ENCODE measurements at places on chromosomes 2 and 18.
A peak's percentile ranks its signal among the peaks of the same experiment; 100 is the strongest.

GRCh38 chr2:219658196-219658846 lies 30.9 kb downstream of the SLC4A3 start:
- DNase-seq = no peak

DNA sequence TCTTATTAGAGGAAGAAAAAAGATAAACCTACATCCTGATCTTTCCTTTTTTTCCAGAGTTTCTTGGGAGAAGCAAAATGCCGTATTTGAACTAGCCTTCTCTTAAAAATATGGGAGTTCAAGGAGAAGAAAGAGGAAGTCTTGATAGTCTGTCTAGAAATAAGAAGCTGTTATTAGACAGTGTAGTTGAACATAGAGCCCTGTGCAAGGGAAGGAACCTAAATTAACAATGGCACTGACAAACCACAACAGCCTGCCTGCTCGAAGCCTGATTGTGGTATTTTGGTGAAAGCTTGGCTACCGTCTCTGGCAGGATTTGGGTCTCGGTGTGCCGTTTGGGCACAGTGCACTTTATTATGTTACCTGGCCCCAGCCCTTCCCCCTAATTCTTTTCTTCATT lies 17.1 kb downstream of the SMARCAL1 start:
- DNase-seq = no peak

DNA sequence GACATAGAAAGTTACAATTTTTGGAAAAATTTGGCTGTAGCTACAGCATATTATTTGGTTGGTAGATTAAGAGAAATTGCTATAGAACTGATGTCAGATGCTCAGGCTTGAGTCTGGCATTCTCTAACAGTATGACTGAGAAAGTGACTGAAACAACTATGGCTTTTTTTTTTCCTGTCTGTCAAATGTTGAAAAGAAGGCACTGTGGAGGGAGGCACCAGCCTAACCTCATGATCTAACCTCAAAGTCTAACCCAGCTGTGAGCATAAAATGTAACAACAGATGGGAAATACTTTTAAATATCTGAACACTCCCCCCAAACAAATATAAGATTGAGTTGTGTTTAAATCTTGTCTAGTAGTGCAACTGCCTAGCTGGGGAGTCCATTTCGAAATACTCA lies 629.1 kb downstream of the LRP1B start:
- DNase-seq = no peak

GRCh38 chr18:75477900-75478299 lies 50.4 kb upstream of the SMIM21 start:
- no peak for DNase-seq

GRCh38 chr2:217941886-217942728 lies 60.7 kb downstream of the TNS1 start:
- DNase-seq = no peak

GRCh38 chr2:226977775-226978190 lies 141.9 kb downstream of the RHBDD1 start:
- no peak for DNase-seq

DNA sequence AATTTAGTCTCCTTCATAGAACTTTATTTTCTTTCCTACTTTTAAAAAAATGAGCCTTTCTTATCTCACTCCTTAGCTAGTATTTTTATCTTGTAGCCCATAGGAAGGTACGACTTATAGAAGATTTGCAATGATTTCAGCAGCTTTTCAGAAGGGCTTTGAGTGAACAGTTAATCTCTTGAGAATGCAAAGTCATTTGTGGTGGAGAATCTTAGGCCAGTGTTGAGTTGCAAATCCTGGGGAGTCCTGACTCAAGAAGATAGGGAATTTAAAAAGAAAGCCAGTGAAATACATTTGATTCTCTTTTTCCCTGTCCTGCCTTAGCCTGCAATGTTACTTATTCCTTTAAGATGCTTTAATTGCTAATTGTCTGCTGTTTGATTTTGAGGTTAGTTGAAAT lies 33.6 kb downstream of the LYPD6 start:
- DNase-seq = no peak

- no peak for DNase-seq
These were observed 102.2 kb upstream of the MSH2 start for GRCh38 chr2:47300609-47301276.

- DNase-seq = no peak
These were observed 45.6 kb downstream of the ONECUT2 start for GRCh38 chr18:57480733-57481132.

DNA sequence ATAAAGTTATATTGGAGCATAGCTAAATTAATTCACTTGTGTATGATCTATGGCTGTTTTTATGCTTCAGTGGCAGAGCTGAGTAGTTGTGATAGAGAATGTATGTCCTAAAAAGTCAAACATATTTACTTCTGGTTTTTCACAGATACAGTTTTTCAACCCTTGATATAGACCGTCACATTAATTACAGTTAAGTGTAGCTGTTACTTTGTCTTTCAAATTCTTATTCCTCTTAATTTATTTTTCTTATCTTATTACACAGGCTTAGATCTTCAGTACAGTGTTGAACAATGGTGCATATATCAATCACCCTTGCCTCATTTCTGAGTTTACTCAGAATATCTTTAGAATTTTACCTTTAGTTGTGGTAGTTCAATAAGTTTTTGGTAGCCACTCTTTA lies 12.2 kb upstream of the CYRIA start:
- no peak for DNase-seq

DNA sequence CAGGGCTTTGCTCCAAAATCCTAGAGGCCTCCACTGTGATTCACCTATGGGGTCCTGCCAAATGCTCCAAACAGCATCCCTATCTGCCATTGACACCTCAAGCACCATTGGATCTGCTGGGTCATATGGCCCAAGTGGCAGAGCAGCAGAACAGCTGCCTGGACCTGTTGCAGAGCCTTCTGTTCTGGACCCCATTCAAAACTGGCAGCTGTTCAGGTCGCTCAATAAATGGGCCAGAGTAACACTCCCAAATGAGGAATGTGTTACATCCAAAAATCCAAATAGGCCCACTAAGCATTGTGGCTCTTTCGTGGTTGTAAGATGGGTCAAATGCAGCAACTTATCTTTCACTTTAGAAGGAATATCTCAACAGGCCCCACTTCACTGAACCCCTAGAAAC lies 783.6 kb downstream of the DCDC2C start:
- DNase-seq = no peak

DNA sequence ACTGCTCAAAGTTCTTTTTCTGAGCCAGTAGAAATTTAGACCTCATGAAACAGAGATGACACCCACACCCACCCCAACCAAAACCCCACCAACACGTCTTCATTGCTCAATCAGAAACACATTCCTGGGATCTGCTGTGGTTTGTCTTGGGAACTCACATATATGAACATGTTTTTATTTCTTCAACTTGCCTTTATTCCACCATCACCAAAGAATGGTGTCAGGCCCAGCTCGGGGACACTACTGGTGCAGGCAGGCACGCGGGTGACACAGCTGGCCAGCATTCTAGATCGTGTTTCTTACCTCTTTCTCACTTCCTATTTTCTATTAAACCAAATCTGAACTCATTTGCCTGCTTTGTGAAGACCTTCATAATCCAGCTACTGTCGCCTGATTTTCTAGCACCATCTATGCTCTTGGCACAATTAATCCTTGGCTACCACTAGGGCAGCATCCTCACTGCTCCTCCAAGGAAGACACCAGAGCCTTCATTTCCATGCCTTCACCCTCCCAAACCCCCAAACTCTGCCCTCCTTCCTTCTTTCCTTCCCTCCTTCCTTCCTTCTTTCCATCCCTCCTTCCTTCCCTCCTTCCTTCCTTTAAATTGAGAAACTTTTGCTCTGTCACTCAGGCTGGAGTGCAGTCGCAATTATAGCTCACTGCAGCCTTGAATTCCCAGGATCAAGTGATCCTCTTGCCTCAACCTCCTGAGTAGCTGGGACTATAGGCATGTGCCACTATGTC lies 157.1 kb downstream of the BCL2 start:
- no peak for DNase-seq

DNA sequence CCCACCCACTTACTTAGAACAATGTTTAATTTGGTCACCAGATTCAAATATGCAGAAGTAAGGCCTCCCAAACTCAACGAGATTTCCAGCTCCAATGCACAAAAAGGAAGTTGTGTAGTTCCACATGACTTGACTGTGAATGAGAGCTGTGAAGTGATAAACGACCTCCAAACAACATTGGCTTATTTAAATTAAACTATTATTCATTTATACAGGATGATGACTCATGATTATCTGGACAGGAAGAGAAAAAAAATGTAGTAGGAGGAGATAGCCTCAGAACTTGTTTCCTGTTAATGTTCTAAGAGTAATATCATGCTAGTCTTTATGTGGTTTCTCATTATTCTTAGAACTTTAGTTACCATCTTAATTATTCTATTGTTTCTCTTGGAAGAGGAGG lies 237.3 kb downstream of the C1D start:
- no peak for DNase-seq

GRCh38 chr2:144747571-144747970 lies 227.7 kb upstream of the ZEB2 start:
- DNase-seq = no peak

DNA sequence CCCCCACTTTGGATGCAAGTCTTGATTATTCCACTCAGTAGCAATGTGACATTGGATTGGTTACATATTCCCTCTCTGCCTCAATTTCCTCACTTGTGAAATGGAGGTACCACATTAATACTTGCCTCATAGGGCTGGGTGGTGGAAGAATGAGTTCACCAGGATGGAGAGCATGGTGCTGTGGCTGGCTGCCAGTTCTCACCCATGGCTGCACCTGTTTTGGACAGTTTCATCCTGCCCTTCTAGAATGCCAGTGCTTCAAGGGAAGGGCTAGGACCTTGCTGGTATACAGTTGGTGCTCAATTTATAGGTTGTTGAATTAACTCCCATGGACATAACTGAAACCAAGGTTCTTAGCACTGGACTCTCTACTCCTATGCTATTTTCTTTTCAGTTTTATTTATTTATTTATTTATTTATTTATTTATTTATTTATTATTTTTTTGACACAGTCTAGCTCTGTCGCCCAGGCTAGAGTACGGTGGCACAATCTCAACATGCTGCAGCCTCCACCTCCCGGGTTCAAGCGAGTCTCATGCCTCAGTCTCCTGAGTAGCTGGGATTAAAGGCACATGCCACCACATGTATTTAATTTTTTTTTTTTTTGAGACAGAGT lies 5.3 kb upstream of the SH3RF3 start:
- no peak for DNase-seq

DNA sequence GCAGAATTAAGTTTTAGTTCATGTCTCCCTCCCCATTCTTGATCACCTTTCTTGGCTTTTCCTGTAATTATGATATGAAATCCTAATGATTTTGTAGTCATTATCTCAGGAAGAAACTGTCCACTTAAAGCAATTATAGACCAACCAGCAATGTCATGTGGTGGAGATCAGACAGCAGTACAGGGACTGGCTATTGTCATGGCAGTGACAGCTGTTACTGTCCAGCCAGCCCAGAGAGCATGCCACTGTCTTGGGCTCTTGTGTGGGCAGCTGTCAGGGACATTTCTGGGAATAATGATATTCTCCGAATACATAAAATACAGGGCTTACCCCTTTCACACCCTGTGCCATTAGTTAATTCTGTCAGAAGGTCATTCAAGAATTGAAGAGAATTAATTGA lies 355.3 kb upstream of the RAB12 start:
- no peak for DNase-seq

- DNase-seq = no peak
These were observed 11.1 kb upstream of the MSGN1 start for GRCh38 chr2:17805166-17805565.

DNA sequence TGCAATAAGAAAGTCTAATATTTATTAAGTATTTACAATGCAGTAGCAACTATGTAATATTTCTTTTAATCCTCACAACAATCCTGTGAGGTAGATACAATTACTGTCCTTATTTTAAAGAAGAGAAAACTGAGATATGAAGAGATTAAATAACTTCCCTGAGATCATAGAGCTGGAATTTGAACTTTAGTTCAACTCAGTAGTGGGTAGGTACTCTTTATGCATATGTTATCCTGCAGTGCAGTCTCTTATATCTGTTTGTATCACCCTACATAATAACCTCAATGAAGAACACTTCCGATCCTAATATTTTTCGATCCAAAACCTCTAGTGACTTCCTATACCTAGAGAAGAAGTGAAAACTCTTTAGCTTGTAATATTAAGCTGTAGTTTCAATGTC lies 64.2 kb downstream of the PLA2R1 start:
- no peak for DNase-seq

DNA sequence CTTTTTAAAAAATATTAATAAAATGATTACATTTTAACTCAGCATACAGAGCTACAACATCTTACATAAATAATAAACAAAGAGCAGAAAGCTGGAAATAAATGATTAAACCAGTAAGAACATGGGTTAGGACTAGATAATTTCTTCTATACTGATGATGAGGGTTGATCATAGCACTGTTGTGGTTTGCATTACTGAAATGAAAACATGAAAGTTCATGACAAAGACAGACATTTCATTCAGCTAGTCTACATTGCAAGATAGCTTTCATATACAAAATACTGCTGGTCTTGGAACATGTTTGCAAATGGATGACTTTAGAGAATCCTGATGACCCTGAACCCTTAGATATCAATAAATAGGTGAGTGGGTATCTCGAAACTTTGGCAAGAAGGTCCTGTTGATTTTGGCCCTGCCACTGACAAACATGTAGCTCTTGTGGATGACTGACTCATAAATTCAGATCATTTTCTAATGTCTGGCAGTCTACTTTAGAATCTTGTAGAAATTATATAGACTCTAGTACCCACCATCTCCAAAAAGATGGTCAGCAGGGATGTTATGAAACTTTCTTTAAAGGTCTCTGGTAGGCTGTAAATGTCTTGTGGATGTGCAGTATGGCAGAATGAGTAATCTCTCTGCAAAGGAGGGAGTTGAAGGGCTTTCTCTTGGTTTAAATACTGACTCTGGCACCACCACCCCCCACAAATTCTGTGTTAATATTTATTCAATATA lies 15.5 kb upstream of the CDC42EP3 start:
- no peak for DNase-seq

DNA sequence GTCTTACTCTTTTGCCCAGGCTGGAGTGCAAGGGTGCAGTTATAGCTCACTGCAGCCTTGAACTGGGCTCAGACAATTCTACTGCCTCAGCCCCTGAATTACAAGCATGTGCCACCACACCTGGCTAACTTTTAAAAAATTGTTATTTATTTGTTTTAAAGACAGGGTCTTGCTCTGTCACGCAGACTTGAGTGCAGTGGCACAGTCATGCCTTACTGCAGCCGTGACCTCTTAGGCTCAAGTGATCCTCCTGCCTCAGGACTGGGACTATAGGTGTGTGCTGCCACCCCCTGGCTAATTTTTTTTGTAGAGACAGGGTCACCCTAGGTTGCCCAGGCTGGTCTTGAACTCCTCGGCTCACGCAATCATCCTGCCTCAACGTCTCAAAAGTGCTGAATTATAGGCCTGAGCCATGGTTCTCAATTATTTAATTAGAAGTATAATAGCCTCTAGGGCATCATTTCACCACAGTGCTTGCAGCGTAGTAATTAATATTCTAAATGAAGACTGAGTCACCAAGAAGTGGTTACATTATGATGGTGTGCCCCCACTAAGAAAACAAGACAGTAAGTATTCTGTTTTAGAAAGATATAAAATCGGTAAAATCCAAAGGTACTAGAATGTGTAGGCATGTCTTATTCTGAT lies 69.6 kb downstream of the EML4 start:
- peak; percentile 63 for DNase-seq

All from H9 (cell line).